ENCODE measurements at places on chromosomes 5 and 9. TPM values are rescaled to one million over a fixed set of nuclear protein-coding genes. Genes with fewer than 3 reads are reported as not detected.

DNA sequence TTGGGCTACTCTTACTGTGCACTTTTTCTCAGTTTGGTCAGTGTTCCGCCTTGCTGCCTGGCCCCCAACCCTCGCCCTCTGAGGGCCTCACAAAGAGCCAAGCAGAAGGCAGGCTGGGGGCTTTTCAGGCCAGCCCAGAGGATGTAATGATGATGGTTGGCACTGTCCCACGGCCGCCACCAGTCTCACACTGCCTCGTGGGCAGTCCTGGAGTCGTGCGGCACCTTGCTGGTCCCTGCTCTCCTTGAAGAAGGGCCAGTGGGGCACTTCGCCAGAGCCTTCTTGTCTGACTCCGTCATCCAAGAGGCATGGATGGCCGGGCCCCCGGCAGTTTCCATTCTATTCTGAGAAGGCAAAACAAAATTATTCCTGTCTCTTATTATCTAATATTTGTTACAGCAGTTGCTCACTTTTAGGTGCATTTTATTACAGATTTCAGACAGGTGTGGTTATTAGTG, 21.0 kb downstream of the TENT4A start:
- DNase-seq, result no peak

The TMC1 gene
- not detected for total RNA-seq

GRCh38 chr5:137218471-137218870, 280.7 kb downstream of the SPOCK1 start:
- DNase-seq, result no peak

GRCh38 chr9:134575103-134575900, 66.3 kb upstream of the COL5A1 start:
- no peak for DNase-seq

The NR6A1 gene
- 1.8 TPM for total RNA-seq

- no peak for DNase-seq
These were observed 116.5 kb downstream of the ZNF354C start for GRCh38 chr5:179176571-179177230.

DNA sequence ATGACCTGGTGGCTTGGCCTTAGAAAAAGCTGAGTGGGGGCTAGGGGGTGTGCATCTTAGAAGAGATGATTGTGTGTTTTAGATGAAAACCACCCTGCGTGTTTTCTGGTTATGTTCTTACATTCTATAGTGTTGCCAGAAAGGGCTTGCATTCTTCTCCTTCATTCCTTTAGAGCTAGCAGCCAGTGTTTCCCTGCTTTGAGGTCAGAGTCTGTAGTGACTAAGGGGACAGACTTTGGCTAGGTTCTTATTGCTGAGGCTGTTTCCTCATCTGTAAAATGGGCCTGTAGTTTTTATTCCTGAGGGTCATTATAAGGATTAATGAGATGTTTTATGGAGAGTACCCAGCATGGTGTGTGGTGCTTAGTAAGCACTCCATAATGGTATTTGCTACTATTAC, 6.4 kb downstream of the MAST4 start:
- DNase-seq, result no peak

GRCh38 chr9:96149533-96150280, 152.3 kb downstream of the HSD17B3 start:
- DNase-seq, result no peak

The LCN15 gene
- total RNA-seq, result not detected

The ARID3C gene
- total RNA-seq, result 0.21 TPM

GRCh38 chr9:78064075-78064474, 32.5 kb upstream of the GNAQ start:
- DNase-seq, result no peak

DNA sequence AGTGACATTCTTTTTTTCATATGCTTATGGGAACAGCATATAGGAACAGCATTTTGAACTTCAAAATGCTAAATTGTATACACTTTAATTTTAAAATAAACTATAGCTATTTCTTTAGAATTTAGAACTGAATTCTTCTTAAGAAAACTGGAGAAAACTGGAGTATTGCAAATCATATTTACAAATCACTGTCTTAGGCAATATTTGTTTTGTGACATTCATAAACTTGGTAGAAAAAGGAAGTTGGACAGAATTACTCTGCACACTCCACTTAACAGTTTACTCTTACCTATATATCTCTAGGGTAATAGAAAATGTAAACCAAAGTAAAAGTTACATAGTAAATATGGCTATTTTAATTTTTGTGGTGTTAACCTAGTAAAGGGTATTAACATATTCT, 3.1 kb downstream of the DMRTA1 start:
- DNase-seq, result no peak

DNA sequence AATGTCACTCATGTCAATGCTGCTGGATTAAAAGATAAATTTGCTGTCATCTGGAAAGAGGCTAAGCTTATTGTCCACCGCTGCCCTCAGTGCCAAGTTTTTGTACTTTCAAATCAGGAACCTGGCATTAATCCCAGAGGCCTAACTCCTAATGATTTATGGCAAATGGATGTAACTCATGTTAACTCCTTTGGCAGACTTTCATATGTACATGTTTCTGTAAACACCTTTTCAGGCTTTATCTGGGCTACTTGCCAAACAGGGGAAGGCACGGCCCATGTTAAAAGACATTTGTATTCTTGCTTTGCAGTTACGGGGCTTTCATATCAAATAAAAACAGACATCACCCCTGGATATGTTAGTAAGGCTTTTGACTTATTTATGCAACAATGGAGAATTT, 608.0 kb upstream of the ACO1 start:
- no peak for DNase-seq

GRCh38 chr9:26687421-26687820, 205.2 kb downstream of the CAAP1 start:
- no peak for DNase-seq

DNA sequence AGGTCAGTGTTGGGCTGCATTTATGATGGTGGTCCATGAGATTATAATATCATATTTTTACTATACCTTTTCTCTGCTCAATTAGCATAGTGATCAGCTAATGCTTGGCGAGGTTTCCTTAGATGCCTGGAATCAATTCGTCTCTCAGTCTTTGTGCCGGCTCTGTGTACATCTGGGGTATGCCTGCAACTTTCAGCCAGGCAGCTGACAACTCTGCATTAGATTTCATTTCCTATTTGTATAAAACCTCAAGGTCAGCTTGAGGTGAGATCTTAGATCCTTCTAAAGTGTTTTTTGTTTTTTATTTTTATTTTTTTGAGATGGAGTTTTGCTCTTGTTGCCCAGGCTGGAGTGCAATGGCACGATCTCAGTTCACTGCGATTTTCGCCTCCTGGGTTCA, 86.8 kb downstream of the MELK start:
- DNase-seq, result no peak

The PCDHA12 gene
- total RNA-seq, result not detected

- no peak for DNase-seq
These were observed 1.2 kb downstream of the LHX6 start for GRCh38 chr9:122227575-122227900.

- DNase-seq, result no peak
These were observed 30.4 kb upstream of the NOTCH1 start for GRCh38 chr9:136576269-136576626.
